Effector memory CD8-positive, alpha-beta T cell (primary cell): ENCODE measurements at places on chromosomes 7 and 10.

DNA sequence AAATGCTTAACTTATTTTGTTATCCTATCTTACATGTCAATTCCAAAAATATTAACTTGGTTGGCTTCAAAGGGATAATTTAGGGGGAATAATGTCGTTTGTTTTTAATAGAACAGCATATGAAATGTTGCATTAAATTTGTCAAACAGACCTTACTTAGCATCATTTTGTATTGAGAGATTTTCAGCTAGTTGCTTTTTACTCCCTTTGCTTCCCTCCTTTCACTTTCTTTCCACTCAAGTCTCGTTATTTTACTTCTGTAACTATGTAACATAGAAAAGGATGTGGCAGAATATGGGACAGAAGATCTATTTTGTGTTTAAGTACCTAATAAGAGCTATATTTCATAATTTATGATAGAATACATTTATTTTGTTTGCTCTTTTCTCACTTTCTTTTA, 2.6 kb downstream of the PHYHIPL start:
- H3K36me3 ChIP-seq: no peaks in the 10 kb centered on the region
- no peaks in the 10 kb centered on the region for H3K4me1 ChIP-seq
- DNase-seq: no peak
- H3K27me3 ChIP-seq: no peaks in the 10 kb centered on the region

GRCh38 chr10:124025152-124025551, 68.2 kb downstream of the CHST15 start:
- peaks cover 53% of the 10 kb centered on the region for H3K27me3 ChIP-seq
- no peaks in the 10 kb centered on the region for H3K36me3 ChIP-seq
- H3K4me1 ChIP-seq: no peaks in the 10 kb centered on the region
- H3K27ac ChIP-seq: no peak overlapping the region
- no peak overlapping the region for H3K4me3 ChIP-seq

DNA sequence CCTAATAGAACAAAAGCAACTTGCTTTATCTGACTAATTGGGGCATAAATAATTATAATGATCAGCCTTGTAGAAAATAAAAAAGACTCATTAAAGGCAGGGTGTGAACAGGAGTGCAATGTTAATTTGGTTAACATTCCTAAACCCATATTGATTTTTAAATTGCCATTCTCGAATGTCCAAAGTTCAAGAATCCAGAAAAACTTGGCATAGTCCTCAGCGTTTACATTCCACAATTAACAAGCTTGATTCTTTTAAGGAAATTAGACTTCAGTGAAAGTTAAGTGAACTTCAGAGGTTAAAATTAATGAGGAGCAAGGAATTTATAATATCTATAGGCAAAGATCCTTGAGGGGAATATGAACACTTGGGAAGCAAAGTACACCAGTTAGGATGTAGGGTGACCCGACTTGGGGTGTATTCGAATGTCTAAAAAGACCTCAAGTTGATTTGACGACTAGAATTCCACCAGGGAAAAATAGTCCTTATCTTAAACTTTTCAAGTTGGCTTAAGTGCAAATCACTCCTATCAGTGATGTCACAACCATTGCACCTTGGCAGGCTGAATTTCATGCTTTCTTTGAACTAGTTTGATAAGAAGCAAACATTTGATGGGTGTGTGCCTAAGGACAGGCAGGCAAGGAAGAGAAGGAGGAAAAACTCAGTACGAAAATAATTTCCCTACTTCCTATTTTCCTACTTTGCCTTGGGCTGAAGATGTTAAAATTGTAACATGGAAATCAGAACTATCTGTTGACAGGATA, 830.4 kb upstream of the COBL start:
- no peaks in the 10 kb centered on the region for H3K4me1 ChIP-seq
- no peaks in the 10 kb centered on the region for H3K36me3 ChIP-seq
- H3K27me3 ChIP-seq: no peaks in the 10 kb centered on the region
- no peak overlapping the region for H3K4me3 ChIP-seq
- DNase-seq: no peak

GRCh38 chr10:103053659-103054581, 135.8 kb downstream of the CNNM2 start:
- H3K27ac ChIP-seq: peak overlapping the region; percentile 93
- H3K27me3 ChIP-seq: no peaks in the 10 kb centered on the region
- peak overlapping the region; percentile 96 for H3K4me3 ChIP-seq
- peak; percentile 59 for DNase-seq
- peaks cover 7% of the 10 kb centered on the region for H3K36me3 ChIP-seq

- peaks cover 43% of the 10 kb centered on the region for H3K27me3 ChIP-seq
- H3K27ac ChIP-seq: no peak overlapping the region
- no peaks in the 10 kb centered on the region for H3K36me3 ChIP-seq
Observed at GRCh38 chr10:113458944-113459343, 93.9 kb upstream of the HABP2 start.

DNA sequence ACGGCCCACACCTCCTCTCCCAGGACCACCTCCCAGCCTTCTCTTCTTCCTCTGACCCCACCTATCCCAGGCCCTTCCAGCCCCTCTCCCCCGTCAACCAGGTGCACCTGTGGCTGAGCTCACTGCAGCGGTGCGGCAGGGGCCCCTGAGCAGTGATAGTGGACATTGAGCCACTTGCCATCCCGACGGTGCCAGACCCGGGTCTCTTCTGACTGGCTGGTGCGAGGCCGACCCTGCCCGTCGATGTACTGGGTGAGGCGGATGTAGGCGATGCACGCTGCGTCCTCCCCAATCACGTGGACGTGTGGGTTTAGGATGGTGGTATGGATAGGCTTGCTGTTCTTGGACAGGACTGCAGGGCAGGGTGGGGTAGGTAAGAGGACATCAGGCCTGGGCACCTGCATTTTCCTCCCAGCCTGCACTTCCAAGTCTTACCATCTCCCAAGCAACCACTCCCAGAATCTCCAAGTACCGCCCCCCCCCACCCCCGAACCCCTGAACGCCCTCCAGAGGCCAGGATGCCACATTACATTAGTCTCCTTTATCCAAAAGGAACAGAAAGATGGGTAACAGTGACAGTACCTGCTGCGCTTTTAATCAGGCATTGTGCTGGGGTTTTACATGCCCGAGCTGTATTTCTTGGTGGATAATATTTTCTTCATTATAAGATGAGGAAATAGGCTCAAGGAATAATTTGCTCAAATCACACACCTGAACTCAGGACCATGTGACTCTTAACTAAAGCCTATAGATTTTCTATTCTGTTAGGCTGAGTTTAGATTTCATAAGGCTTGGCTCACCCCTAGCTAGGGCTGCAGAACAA, 3.7 kb upstream of the NDST2 start:
- H3K4me1 ChIP-seq: peaks cover 4% of the 10 kb centered on the region
- H3K27ac ChIP-seq: no peak overlapping the region
- H3K27me3 ChIP-seq: no peaks in the 10 kb centered on the region
- peaks cover 25% of the 10 kb centered on the region for H3K36me3 ChIP-seq
- DNase-seq: no peak

- no peak overlapping the region for H3K27ac ChIP-seq
- no peak overlapping the region for H3K4me3 ChIP-seq
- H3K4me1 ChIP-seq: no peaks in the 10 kb centered on the region
- peaks cover 2% of the 10 kb centered on the region for H3K27me3 ChIP-seq
- DNase-seq: no peak
Observed at GRCh38 chr10:111429288-111430028, 352.6 kb downstream of the ADRA2A start.

DNA sequence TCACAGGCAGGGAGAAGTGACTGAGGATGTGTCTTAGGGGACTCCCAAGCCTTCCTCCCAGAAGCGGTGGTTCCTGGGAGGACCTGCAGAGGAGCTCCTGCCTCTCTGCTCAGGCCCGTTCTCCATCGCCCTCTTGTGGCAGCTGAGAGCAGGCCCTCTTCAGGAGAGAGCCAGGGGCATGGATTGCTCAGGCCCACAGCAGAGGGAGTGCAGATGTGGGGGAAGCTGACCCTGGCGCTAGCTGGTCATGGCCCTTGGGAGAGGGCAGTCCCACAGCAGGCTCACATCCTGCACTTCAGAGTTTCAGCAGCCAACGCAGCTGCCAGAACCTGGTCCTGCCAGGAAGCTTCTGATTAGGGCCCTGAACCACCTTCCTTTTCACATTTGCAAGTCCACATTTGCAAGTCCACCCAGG, 94.8 kb upstream of the TARP start:
- H3K27me3 ChIP-seq: no peaks in the 10 kb centered on the region
- H3K4me1 ChIP-seq: peaks cover 63% of the 10 kb centered on the region
- peak overlapping the region; percentile 98 for H3K27ac ChIP-seq

GRCh38 chr10:110765513-110766319, 106.0 kb upstream of the PDCD4 start:
- no peaks in the 10 kb centered on the region for H3K4me1 ChIP-seq
- H3K36me3 ChIP-seq: no peaks in the 10 kb centered on the region
- no peak overlapping the region for H3K27ac ChIP-seq
- peaks cover 19% of the 10 kb centered on the region for H3K27me3 ChIP-seq
- no peak for DNase-seq

DNA sequence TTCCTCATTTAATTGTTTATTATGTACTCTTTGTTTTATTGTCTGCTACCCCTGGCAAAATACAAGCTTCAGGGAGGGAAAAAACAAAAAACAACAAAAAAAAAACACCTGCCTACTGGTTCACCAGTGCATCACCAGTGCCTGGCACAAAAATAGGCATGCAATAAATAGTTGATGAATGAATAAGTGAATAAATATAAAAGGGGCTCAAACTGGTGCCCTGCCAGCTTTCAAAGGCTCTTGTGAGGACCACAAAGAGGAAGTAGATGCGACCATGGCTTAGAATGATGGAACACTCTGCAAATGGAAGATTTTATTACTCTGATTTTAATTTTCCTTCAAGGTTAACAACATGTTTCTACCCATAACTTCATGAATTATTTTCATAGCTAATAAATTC, 213.0 kb upstream of the INHBA start:
- H3K27ac ChIP-seq: no peak overlapping the region
- H3K27me3 ChIP-seq: peaks cover 22% of the 10 kb centered on the region
- no peak overlapping the region for H3K4me3 ChIP-seq

DNA sequence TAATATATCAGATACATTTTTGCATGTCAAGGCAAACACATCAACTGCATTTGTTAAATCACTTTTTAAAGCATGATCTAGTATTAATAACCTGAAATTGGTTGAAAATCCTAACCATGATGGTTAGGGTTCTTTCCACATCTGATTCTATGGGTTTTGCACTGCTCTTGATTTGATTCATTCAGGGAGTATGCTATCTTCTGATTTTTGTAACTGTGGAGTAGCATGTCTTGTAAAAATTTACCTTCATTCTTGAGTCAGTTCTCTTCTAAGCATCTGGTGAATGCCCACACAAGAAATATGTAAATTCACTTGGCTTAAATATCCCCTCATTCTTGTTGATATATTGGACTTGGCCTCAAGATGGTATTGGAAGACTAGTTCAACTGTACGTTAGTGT, 178.7 kb downstream of the KLF6 start:
- DNase-seq: no peak
- H3K4me1 ChIP-seq: no peaks in the 10 kb centered on the region
- no peak overlapping the region for H3K4me3 ChIP-seq
- no peaks in the 10 kb centered on the region for H3K27me3 ChIP-seq

DNA sequence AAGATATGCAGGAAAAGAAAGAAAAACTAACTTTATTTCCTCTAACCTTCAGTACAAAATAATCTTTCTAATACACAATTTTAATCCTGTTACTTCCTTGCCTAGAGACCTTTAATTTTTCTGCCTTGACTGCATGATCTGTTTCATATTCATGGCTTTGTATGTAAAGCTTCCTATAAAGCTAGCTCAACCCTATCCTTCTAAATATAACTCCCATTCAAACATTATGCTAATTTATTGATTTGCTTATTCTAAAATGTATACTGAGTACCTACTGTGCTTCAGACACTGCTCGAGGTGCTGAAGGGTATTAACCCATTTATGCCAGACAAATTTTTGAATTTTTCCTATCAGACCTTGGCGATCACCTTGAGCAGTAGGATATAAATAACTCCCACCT, 47.6 kb downstream of the SEMA3C start:
- no peak overlapping the region for H3K4me3 ChIP-seq
- no peak overlapping the region for H3K27ac ChIP-seq
- H3K4me1 ChIP-seq: no peaks in the 10 kb centered on the region
- no peaks in the 10 kb centered on the region for H3K27me3 ChIP-seq

DNA sequence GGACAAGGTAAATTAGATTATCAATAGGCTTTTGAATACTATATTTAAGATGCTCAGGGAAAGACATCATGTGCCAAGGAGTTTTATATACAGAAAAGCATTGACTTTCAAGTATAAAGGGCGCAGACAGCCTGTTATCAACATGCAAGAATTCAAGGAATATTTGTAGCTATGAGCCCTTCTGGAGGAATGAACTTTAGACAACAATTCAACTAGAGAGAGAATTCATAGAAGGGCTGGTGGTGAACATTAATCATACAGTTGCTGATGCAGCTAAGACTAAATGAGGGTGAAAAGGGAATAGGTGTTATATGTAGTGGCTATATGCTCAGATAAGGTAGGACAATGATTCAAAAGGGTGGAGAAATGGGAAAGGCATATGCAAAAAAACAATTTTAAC, 41.2 kb downstream of the AOAH start:
- peaks cover 18% of the 10 kb centered on the region for H3K36me3 ChIP-seq
- no peak overlapping the region for H3K27ac ChIP-seq
- no peak for DNase-seq
- H3K4me3 ChIP-seq: no peak overlapping the region
- peaks cover 32% of the 10 kb centered on the region for H3K4me1 ChIP-seq

DNA sequence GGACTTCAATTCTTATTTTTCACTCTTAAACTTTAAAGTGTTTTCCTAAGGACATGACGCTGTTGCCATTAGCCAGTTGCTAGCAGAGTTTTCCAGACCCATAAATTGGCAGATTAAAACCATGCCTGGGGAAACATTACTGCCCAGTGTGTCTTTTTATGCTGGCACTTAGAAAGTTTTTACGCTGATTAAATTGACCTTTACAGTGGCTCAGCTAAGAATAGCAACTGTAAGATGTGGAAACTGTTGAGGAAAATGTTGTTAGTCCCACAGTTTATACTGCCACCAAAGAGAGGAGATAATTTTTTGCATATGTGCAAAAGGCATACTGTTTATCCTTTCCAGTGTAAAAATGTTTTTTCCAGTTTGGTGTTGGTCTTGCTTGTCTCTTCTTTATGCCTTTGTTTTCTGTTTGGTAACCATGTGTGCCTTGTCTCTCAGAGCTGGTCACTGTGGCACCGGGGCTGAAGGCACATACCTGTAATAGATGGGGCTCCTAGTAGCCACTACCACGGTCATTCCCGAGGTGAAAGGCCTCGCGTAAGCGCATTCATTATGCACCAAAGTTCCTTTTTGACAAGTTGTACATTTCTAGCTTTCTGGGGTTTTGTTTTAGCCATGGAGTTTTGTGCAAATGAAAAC, 45.3 kb downstream of the CYP17A1 start:
- H3K27me3 ChIP-seq: no peaks in the 10 kb centered on the region
- peaks cover 12% of the 10 kb centered on the region for H3K36me3 ChIP-seq
- H3K27ac ChIP-seq: peak overlapping the region; percentile 92
- H3K4me1 ChIP-seq: peaks cover 25% of the 10 kb centered on the region

DNA sequence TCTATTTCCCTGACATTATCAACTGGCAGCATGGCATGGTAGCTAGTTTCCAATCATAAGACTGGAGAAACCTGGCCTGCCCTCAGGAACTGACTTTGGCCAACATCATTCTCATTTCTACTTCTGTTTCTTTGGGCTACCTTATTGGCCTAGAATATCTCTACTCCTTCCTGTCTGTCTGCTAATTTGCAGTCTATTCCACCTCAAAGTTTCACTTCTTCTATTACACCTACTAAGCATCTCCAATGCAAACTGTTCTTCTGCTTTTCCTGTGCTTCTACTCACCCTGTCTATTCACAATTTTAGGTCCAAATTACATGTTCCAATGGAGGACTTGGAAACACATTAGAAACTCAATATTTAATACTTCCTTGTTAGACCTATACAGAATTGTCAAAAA, 65.6 kb downstream of the ZNF503 start:
- no peaks in the 10 kb centered on the region for H3K36me3 ChIP-seq
- H3K27ac ChIP-seq: no peak overlapping the region

- H3K4me3 ChIP-seq: no peak overlapping the region
- no peaks in the 10 kb centered on the region for H3K27me3 ChIP-seq
- no peak overlapping the region for H3K27ac ChIP-seq
- no peaks in the 10 kb centered on the region for H3K4me1 ChIP-seq
Observed at GRCh38 chr7:111485701-111486380, 76.5 kb downstream of the IMMP2L start.
